ENCODE measurements at places on chromosomes 1 and 21.
A peak's percentile ranks its signal among the peaks of the same experiment; 100 is the strongest.

GRCh38 chr1:174258148-174258550 is 98.8 kb downstream of the RABGAP1L start:
- no peak for DNase-seq

- no peak for DNase-seq
Observed at GRCh38 chr1:165289556-165289955, 67.0 kb downstream of the LMX1A start.

DNA sequence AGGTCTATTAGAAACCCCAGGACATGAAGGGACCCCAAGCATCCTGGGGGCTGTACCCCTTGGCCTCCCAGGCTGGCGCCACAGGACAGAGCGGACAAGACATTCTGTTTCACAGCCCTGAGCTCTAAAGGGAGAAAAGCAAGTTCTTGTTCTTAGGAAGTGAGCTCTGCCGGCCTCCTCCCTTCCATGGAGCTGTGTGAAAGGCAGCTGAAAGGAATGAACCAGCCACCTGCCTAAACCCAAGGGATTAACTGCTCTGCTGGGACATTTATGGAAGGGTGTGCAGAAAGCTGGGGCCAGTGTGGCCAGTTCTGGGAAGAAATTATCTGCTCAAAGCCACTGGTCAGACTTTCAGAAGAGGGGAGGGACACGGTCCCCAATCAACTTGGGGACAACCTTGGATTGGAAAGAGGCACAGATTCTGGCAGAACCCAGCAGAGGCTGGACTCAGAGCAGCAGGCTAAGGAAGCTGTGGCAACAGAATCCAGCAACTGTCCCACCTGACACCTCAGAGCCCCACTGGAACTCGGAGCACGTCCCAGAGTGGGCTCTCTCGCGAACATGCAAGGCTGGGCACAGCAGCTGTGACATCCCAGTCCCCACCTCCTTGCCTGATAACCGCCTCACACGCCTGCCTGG is 2.1 kb downstream of the KLHL21 start:
- DNase-seq: no peak

- DNase-seq: no peak
Observed at GRCh38 chr1:155175927-155176371, 2.3 kb downstream of the TRIM46 start.

GRCh38 chr1:220764757-220765156 is 16.6 kb downstream of the MTARC2 start:
- no peak for DNase-seq

DNA sequence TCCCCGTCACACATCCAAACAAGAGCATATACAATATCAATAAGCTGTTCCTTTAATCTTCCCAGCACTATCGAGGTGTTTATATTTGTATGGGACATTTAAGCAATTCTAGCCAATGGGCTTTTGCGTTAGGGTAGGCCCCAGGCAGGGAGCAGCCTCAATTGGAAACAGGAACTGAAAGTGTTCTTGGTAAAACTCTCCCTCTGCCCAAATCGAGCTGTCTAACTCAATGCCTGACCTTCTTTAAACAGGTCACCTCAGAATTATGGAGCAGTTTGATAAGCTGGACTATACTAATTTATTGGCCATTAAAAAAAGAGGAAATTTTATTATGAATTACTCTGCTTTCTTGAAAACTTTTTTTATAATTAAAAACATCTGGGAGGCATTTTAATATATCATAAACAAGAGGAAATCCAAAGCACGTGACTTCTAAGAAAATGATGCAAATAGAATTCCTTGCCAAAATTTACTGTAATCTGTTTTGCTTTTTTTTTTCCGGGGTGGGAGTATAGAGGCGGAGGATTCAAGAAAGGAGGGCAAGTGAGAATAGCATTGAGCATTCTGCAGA is 498.1 kb downstream of the LMO4 start:
- no peak for DNase-seq

DNA sequence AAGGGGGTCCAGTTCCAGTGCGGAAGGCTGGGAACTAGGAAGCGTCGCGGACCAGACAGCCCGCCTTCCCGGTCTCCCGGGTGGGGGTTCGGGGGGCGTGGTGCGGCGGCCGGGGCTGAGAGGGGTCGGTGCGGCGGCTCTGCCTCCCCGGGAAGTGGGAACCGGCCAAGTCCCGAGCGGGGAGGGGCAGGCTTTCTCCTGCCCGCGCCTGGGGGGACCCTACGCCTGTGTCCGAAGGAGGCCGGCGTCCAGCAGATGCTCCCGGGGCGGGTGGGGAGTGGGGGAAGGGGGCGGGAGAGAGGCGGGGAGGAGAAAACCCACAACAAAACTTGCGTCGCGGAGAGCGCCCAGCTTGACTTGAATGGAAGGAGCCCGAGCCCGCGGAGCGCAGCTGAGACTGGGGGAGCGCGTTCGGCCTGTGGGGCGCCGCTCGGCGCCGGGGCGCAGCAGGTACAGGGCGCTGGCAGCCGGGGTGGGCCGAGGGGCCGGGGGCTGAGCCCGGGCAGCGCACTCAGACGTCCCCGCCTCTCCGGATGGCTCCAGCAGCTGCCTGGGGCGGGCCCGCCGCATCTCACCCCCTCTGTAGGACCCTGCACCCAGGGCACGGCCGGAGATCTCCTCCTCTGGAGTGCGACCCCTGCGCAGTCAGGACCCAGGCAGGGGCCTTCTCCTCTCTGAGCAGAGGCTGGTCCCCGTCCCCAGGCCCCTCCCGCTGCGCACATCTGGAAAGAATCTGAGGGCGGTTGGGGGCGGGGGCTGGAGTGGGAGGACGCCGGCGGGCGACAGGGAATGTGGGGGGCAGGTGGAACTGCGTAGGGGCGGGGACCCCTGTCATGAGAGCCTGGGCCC is at the start of gene PODN:
Gene PODN, plus strand, starts transcription at position 355 of the 849 bp plus-strand sequence. CDS start 7,643 bp downstream, outside the sequence.
- no peak for DNase-seq

GRCh38 chr1:88180449-88181108 is 503.5 kb upstream of the PKN2 start:
- peak; percentile 15 for DNase-seq

All from GM12891 (cell line).